ENCODE measurements at places on chromosomes 13 and 19. TPM values are rescaled to one million over a fixed set of nuclear protein-coding genes. Genes with fewer than 3 reads are reported as not detected.

Gene FUT2
- total RNA-seq: not detected

Gene MED26
- 15.3 TPM for total RNA-seq

Gene SIAH3
- 0.10 TPM for total RNA-seq

Gene CPB2
- not detected for total RNA-seq

Gene CILP2
- 0.15 TPM for total RNA-seq

Gene CEACAM4
- total RNA-seq: not detected

Gene OR4F17
- total RNA-seq: not detected

Gene IER2
- 117 TPM for total RNA-seq

Gene GNA15
- 3.2 TPM for total RNA-seq

Gene KASH5
- total RNA-seq: 0.19 TPM
